Left renal pelvis (tissue), 4 donors: ENCODE measurements at places on chromosomes 1 and 21.

DNA sequence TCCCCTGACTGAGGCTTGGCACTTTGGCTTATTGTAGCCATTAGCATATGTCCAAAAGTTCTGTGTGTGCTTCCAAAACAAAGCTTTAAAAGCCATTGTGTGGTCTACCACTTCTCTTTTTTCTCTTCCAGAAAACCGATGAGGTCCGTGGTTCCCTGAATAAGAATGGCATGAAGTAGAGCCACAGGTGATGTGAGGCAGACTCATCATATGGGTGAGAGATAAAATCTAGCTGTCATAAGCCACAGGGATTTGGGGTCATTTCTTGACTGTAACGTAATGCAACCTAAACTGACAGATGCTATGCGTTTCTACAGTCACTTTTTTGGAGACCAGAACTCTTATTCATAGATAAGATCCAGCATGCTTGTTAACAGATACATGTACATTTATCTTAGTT, 7.0 kb upstream of the GREM2 start:
- DNase-seq, result no peak

- DNase-seq, result no peak
Observed at GRCh38 chr21:44065428-44065827, 41.8 kb upstream of the PWP2 start.

DNA sequence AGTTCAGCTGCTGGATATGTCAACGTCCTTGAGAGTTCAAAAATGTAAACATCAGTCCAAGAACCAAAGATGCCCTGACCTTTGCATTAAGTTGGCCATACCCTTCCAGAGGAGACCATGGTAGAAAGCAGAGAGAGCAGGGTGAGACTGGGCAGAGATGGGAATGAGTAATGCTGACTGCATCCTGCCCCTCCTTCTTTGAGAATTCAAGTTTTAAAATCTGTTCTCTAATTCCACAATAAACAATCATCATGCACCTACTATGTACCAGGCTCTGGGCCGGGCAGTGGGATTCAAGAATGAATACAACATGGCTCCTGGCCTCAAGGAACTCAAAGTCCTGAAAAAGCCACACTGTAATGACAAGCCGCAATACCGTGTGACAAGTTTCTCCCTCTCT, 3.9 kb upstream of the HAO2 start:
- no peak for DNase-seq

DNA sequence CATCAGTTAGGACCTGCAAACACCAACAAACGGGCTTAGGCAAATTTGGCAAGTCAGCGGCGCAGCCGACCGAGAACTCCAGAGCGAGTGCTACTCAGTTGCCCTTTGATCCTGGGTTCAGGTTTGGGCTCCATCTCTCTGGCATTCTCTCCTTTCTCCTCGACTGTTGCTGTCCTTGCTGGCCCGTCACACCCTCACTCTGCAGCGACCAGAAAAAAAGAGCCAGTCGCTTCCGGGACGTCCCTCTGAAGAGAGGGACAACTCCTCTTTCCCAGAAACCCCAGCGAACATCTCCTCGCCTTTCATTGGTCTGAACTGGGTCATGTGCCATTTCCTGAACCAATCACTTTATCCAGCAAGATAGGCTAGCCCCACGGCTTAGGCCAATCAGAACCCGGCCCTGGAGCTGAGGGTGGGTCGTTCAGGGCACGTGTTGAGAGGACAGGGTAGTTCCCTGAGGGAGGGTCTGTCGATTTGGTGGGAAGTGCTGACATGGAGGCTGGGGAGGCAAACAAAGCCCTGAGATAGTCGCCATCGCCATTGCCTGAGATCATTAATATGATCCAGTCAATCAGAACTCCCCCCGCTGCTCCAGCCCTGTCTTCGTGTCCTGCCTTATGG, 113.7 kb downstream of the PTPRU start:
- no peak for DNase-seq

DNA sequence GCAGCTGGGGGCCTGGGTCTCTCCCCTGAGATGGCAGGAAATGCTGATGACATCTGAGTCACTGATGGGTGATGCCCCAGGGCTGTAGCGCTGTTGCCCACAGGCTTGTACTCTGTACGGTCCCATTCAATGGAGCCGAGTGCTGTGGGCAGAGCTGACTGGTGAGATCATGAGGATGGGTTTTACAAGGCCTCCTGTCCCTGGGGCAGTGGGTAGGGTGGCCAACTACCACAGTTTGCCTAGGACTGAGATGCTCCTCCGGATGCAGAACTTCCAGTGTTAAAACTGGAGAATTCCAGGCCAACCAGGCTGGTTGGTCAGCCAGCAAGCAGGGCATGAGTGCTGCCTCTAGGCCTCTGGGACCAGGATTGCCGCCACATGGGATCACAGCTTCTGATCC, 9.2 kb downstream of the PHLDA3 start:
- no peak for DNase-seq

- DNase-seq, result no peak
Observed at GRCh38 chr1:22832414-22832786, 121.8 kb downstream of the EPHB2 start.
